Activated CD4-positive, alpha-beta T cell treated with anti-CD3 and anti-CD28 coated beads, Interleukin-2, Interleukin-4, amounts not matched to agents 100 ng/mL and 50 ng/mL, durations not matched to agents 16 hours and 8 hours (primary cell): ENCODE measurements at places on chromosomes 2 and 18.

DNA sequence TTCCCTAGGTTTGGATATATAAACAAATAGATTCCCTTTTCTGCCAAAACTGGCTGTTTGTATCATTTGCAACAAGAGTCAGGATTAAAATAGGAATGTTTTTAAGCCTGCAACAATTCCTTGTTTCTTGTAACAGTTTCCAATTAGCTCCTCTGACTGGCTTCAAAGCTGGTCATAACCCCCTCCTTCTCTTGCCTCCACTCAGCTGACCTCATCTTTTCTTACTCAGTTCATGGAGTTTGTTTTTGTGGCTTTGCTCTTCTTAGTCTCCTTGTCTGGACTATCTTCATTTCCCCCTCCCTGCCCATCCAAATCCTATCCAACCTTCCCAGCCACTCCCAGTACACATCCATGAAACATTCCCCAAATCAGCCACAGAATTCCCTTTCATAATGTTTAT lies 14.3 kb upstream of the RAPH1 start:
- DNase-seq, result no peak

DNA sequence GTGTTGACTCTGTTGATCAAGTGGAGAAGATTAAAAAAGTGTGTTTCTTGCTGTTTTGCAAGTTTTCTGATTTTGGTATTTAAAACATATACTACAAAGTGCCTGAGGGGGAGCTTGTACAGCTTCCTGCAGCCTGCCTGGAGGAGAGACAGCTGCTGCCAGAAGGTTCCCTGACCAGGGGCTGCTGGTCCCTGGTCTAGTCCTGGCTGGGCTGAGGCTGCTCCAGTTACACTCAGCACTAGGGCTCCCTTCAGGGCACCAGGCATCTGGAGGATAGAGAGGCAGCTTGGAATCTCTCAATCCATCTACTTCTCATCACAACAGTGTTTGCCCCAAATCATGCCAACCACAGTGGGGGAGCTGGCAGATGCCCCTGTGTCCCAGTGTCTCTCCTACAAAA lies 4.8 kb downstream of the MC2R start:
- DNase-seq, result no peak

DNA sequence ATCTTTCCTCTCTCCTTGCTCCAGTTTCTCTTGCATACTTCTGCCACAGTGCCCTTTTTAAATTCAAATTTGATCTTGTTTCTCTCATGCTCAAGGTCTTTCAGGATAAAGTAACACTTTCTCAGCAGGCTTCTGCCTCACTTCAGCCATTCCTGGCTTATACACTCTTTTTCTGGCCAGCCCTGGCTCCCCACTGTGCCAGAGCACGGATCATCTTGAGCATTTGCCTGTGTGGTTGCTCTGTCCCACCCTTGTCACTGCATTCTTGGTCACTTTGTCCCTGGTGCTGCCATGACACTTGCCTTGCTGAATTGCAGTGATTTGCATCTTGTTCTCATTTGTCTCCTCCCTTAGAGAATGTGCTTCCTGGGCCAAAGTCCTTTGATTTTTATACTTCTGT lies 634.3 kb downstream of the TMEM182 start:
- no peak for DNase-seq

DNA sequence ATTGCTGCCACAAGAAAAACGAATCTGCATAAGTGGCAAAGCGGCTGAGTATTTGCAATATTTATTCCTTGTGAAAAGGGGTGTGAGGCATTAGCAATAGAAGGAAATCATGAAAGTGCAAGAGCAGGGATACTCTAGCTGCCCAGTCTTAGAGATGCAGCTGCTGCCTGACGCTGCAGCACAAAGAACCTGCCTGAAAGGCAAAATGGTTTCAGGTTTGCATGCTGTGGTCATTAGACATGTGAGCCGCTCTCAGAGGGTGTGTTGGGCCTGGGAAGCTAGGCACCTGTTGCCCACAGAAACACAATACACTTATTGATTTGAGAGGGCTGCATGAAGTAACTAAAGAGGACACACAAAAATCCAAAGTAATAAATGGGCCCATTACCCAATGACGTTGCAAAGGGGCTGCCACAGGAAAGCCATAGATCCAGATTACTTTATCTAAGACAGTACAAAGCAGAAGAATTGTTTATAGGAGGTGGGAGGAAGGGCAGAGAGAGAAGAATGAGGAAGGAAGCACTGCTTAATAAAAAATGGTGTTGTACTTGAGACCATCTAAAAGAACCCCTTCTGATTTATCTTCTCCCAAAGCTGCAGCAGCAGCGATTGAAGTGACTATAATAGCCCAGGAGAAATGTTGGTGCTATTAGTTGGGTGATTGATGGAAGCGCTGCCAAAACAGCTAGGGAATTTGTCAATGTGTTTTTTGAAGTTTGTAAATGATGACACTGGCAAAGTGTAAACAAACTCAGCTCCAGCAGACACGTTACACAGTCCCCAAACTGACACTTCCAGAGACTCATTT lies 492.4 kb upstream of the ACVR2A start:
- DNase-seq, result no peak

DNA sequence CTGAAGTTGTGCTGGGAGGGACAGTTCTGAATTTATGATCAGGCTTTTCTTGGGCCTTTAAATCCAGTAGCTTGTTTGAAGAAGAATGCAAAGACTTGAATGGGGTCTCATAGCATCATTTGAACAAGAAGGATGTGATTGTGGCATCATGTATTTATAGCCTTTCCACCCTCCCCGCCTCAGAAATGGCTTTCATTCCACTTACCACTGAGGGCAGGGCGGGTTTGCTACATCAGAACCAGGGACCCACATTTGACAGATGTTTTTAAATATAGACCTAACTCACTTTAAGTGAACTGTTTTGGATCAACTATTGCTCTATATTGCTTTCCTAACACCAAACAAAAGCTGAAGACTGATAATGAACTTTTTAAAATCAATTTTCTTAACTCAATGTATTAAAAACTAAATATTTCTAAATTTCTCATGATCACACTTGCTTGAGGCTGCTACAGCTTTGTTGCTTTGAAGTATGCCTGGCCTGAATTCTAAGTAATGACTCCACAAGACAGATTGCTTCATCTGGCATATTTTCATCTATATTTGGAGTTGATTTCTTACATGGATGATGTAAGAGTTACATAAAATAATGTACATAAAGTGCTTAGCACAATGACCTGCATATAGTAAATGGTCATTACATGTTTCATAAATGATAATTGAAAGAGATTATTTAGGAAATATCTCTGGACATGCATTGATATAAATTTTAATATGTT lies 1552.9 kb upstream of the SLC39A10 start:
- DNase-seq, result no peak

GRCh38 chr2:28102455-28102874 lies 211.9 kb downstream of the BABAM2 start:
- no peak for DNase-seq

DNA sequence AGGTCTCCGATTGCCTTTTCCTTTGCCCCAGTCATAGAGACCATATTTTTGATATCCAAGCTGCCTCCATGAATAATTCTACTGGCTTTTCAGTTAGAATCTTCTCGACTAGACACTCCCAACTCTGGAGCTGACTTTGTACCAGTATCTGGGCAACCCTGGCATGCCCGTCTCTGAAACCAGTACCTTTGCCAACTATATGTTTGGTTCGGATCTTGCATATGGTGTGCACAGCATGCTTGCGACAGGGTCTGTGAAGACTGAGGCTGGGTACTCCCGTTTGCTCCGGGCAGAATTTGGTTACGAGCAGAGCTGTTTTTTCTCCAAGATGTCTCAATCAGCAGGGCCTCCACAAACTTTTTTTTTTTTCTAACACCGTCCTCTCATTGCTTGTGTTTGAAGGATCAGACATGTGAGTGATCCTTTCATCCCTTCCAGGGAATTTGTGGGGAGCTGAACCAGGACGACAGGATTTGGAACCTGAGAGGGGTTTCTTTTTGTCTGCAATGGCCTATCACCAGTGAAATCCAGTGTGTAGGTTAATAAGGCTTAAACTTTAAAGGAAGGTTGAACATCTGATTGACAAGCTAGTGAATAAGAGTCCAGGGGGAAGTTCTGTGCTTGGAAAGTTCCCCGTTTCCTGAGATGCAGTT lies 322.3 kb downstream of the MYCN start:
- no peak for DNase-seq

DNA sequence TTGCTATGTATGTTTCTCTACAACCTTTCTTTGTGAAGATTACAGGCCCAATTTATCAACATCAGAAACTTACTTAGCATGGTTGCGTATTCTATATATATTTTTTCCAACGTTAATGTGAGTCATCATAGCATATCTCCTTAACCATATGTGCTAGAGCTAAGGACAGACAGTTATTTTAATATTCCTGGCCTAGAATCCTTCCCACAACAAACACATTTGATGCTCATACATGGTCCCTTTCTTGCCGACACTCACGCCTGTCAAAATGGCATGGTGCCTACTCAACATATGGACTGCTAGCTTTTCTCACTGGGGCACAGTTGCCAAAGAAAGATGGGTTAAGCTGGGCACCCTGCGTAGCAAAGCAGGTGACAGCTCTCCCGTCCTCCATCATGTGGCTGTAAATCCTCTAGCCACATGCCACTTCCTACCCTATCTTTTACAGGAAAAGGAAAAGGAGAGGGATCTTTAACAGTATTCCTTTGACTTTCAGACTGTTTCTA lies 75.2 kb upstream of the GALNT5 start:
- DNase-seq, result no peak

GRCh38 chr18:22055466-22056238 lies 113.7 kb upstream of the GATA6 start:
- DNase-seq, result no peak

- no peak for DNase-seq
Measured at GRCh38 chr2:98907966-98908905, 27.8 kb downstream of the CRACDL start.

DNA sequence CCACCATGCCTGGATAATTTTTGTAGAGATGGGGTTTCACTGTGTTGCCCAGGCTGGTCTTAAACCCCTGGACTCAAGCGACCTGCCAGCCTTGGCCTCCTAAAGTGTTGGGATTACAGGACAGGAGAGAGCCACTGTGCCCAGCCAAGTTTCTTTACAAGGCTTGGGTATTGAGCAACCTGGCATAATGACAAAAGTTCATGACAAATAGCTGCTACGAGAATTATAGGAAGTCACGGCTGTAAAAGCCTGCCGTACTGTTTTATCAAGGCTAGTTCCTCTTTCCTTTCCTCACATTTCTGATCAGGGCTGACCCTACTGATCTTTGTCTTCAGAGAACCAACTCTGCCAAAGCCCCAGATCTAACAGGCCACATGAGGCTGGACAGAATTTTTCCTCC lies 490.4 kb upstream of the SPRED2 start:
- DNase-seq, result no peak

DNA sequence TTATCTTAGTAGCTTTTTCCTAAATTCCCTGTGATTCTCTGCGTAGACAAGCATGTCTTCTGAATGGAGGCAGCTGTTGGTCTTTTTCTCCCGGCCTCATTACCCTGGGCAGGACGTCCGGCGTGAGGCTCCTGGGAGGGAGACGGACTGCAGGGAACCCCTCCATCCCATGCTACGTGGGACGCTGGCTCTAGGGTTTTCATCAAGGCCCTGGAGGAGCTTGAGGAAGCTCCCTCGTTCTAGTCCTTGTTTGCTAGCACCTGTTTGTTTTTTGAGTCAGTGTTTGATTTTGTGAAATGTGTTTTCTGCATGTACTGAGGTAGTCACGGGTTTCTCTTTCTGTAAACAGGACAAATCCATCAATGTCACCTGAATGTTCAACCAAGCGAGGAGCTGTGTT lies 99.3 kb upstream of the TMEM18 start:
- DNase-seq, result no peak

GRCh38 chr2:126978333-126978732 lies 79.6 kb downstream of the TEX51 start:
- no peak for DNase-seq

- DNase-seq, result no peak
Measured at GRCh38 chr2:230828272-230828961, 36.3 kb upstream of the ITM2C start.

DNA sequence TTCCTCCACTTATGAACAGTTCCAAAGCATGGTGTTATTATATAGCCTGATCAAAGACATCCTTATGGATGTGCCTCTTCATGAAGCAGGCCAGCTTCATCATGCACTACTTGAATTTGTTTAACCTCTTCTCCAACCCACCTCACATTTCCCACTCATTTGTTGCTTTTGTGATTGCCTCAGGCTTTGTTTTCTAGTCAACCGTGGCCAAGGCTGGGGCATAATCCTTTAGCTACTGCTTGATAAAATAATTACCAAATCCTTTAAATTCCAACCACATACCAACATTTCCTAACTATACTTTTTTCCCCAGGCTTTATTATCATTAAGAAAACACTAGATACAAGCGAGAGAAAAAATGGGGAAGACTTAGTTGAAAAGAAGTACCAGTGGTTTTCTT lies 39.6 kb upstream of the SCN1A start:
- no peak for DNase-seq

- no peak for DNase-seq
Measured at GRCh38 chr2:220955776-220956175, 616.3 kb downstream of the EPHA4 start.

DNA sequence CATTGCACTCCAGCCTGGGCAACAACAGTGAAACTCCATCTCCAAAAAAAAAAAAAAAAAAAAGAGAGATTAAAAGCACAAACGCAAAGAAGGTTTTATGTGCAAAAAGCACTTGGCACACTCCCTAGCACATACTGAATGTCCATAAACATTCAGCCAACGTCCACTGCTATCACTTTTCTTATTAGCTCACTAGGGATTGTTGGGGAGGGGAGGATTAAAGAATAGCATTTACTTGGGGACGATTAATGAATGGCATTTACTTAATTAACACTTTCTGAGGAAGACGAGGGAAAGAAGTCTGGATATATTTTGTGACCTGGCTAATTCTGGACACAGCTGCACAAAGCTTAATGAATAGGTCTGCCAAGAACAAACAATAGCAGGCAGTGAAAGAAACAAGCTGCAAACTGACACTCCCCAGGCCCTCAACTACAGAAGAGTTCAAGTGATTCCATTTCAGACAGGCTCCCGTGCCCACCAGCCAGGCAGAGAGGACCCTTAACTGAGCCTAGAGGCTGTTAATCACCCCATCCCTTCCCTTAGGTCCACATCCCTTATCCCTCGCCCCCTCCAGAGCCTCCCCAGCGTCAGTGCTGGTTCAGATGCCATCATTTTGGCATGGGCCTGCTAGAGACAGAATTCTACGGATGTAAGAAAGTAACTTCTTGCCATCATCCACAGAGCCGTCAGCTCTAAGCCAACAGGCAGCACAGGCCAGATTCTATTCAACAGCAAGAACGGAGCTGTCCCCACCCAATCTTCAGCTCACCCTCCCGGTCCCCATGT lies 7.4 kb downstream of the CYB5A start:
- no peak for DNase-seq

DNA sequence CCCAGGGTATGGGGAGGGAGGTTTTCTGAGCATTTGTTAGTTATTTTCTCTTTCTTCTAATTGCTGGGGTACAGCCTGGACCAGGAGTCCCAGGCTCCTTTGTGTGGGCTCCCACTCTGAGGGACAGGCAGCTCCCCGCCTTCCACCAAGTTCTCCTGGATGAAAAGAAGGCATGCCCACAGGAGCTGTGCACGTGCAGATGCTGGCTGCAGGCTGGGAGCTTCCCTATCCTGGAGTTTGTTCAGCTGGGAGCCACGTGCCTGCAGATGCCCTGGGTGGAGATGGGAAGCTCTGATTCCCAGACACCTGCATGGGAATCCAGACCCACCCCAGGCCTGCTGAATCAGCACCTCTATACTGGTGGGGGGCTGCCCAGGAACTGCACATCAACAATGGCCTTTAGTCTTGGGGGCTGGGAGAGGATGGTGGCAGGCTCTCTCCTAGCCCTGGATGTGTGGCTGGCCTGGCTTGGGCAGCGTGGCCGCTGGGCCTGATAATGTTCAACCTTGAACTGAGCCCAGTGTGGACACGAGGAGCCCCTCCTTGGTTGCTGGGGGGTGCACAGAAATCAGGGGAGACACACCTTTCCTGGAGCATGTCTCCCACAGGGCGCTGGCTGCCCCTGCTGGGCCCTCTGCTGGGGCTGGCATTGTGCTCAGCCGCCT lies 233.6 kb upstream of the HS6ST1 start:
- no peak for DNase-seq
